CD4-positive, alpha-beta memory T cell (primary cell): ENCODE measurements at places on chromosomes 5 and 9.

GRCh38 chr9:122053567-122054350, 39.3 kb downstream of the TTLL11 start:
- no peak for DNase-seq

GRCh38 chr5:14034963-14035362, 90.5 kb upstream of the DNAH5 start:
- DNase-seq: no peak

- no peak for DNase-seq
These were observed 32.1 kb upstream of the RNF130 start for GRCh38 chr5:180103487-180104167.

- no peak for DNase-seq
These were observed 107.2 kb upstream of the SLIT3 start for GRCh38 chr5:169408171-169408570.

- no peak for DNase-seq
These were observed 232.4 kb downstream of the PCSK1 start for GRCh38 chr5:96200641-96201040.

GRCh38 chr5:32639943-32640342, 54.6 kb downstream of the SUB1 start:
- DNase-seq: no peak
